ENCODE measurements at places on chromosomes 1 and 21. TPM values are rescaled to one million over a fixed set of nuclear protein-coding genes. Genes with fewer than 3 reads are reported as not detected.

DNA sequence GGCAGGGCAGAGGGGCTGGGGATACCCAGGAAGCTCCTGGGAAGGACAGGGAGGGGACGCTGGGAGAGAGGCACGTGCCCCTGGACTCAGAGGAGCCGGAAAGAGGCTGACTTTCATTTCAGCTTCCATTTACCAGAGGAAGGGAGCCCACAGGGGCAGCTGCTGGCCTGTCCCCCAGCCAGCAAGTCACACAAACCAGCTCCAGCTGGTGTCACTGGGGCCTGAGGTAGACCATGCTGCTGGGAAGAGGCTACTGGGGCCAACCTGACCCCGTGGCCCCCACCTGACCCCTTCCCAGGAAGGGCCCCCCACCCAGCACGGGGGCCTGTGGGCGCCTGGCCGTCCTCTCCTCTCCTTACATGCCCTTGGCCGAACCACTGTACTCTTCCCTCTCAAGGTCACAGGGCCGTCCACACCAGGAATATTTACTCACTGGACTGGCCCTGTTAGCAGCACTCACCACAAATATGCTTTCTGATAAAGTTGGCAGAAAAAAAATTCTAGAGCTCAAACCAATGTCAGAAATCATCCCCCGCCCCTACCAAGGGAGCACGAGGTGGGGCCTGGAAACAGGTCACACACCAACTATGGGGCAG, 110.5 kb downstream of the CASZ1 start:
- DNase-seq, result no peak

- DNase-seq, result no peak
These were observed 4.6 kb downstream of the POFUT2 start for GRCh38 chr21:45283035-45283610.

The RAB3B gene
- 1.7 TPM for total RNA-seq

DNA sequence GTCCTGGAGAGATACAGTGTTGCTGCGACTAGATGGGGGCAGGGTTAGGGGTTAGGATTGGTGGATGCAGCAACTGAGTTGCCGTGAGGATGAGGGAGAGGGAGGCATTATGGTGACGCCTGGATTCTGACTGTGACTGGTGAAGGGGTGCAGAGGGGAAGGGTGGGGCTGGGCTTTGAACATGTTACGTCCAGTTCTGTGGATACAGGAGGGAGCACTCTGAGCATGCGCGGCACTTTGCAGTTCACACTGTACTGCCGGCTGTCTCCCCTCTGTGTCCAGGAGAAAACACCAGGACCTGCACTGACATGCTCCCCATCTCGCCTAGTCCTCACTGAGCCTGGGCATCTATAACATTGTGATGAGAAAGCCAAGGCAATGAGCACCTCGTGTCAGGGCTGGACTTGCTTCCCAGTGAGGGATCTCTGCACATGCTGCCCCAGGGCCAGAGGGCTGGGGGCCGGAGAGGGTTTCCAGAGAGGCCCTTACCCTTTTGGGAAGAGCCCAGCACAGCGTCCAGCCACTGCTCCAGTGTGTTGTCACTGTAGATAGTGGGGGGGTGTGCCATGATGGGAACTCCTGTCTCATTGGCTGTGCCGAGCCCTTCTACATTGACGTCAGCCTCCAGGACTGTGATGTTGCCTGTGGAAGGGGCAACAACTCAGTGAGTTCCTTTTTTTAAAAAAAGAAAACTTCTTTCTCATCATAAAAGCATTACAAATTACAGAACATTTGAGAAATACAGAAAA, 7.6 kb downstream of the FAM151A start:
- DNase-seq, result peak; percentile 42

GRCh38 chr1:174720618-174721017, 272.9 kb downstream of the GPR52 start:
- DNase-seq, result no peak

DNA sequence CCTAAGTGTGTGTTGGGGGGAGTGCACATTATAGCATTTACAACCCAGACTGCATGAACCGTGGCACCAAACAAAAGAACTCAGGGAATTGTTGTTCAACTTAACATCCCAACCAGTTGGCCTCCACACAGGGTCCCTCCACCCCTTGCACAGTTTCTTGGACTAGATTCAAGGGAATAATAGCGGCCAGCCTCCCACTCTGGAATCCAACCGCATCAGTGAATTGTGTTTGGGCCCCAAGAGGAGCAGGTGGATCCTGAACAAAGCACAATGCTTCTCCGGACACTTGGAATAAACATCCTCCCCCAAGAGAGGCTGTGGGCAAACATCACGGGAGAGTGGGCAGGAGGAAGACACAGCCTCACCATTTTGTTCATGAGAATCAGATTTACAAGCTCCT, 18.2 kb downstream of the CD34 start:
- DNase-seq, result no peak

The S100A7A gene
- not detected for total RNA-seq

- DNase-seq, result no peak
These were observed 1.2 kb upstream of the UBAP2L start for GRCh38 chr1:154219541-154219940.

The RNF186 gene
- total RNA-seq, result not detected

GRCh38 chr1:116972674-116973030, 28.9 kb upstream of the CD101 start:
- no peak for DNase-seq

DNA sequence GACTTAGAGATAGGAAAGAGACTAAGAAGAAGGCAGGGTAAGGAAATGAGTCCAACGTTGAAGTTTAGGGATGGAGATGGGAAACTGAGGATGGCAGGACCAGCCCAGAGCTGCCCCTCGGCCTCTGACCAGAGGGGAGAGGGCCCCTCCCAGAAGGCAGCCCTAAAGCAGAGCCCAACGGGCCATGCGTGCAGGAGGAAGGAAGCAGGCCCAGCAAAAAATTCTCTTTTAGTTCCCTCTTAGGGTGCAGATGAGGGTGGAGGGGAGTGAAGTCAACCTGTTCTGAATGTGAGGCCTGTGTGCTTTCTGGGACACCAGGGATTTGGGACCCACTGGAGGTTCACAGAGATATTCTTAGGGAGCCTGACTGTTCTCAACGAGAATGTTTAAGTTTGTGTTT, 225.4 kb downstream of the RHOU start:
- DNase-seq, result no peak

DNA sequence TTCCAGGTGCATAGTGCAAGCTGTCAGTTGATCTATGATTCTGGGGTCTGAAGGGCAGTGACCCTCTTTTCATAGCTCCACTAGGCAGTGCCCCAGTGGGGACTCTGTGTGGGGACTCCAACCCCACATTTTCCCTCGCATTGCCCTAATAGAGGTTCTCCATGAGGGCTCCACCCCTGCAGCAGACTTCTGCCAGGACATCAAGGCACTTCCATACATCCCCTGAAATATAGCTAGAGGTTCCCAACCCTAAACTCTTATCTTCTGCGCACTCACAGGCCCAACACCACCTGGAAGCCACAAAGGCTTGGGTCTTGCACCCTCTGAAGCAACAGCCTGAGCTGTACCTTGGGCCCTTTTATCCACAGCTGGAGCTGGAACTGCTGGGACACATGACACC, 65.7 kb upstream of the PKN2 start:
- DNase-seq, result no peak

The CFHR1 gene
- total RNA-seq, result 1.2 TPM

GRCh38 chr1:223479718-223480425, 86.7 kb downstream of the CCDC185 start:
- no peak for DNase-seq

DNA sequence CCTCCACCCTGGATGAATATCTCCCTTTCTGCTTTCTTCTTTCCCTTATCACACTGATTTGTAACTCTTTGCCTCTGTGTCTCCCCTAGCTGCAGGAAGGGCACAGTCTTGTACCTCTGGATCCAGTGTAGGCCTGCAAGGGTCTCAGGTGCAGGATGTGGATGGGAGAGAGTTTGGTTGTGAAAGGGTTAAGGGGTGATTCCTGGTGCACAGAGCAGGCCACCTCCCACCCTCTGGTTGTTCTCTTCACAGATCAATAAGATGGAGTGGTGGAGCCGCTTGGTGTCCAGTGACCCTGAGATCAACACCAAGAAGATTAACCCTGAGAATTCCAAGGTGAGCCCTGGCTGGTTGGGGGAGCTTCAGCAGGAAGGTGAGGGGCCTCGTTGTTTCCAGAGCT, 15.1 kb downstream of the KDF1 start:
- no peak for DNase-seq

The ZFP69B gene
- total RNA-seq, result 6.6 TPM

DNA sequence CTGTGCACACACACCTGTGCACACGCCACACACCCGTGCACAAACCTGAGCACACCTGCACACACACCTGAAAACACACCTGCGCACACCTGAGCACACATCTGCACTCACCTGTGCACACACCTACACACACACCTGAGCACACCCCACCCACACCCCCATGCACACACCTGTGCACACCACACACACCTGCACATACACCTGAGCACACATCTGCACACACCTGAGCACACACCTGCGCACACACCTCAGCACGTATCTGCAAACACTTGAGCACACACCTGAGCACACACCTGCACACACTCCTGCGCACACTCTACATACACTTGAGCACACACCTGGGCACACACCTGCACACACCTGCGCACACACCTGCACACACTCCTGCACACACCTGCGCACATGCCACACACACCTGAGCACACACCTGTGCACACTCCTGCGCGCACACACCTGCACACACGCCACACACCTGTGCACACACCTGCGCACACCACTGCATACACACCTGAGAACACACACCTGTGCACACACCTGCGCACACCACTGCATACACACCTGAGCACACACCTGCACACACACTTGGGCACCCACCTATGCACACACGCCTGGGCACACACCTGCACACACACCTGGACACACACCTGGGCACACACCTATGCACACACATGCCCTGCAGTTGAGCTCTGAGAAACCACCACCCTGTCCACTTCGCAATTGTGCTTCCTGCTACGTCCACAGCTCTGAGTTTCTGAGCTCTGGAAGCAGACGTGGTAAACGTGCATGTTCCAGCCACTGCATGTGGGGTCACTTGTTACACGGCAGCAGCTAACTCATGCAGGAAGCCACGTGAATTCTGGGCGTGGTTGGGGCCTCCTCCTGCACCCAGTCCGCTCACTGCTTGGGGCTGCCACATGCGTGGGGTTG, 8.0 kb upstream of the C1orf159 start:
- DNase-seq, result no peak

- DNase-seq, result no peak
These were observed 13.7 kb downstream of the MEGF6 start for GRCh38 chr1:3597599-3597964.

DNA sequence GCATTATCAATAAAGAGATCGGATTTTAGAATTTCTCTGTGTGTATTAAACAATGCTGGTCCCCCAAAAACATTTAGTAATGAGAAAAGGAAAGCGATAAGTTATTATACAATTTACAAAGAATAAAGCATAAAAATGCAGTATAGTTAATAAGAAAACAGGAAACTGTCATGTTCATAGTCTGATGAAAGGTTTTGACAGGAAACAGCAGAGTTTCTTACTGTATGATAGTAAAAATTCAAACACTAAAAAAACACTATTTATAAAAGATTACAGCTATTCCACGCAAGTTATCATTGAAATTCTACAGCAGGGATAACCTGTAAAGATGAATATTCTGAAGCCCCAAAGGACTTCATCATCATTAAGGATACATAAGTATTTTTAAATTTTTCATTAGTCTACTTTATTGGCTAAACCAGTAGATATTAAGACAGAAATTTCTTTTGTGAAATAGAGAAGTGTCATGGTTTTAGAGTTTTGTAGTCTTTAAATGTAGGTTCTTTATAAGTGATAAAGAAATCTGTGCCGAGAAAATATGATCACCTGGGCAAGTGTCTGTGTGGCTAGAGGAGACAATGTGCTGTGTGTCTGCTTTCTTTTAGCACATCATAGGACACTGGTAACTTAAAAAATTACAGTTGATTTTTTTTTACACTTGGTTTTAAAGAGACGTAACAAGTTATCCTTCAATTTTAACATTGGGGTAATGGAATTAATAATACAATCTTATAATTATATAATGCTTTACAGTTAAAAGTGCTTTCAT, 49.7 kb upstream of the GFI1 start:
- DNase-seq, result no peak

- DNase-seq, result no peak
These were observed 23.6 kb upstream of the GPR157 start for GRCh38 chr1:9152535-9152934.

- DNase-seq, result no peak
These were observed 99.6 kb upstream of the RGS1 start for GRCh38 chr1:192475970-192476369.

The PLPP3 gene
- total RNA-seq, result 256 TPM

- no peak for DNase-seq
These were observed 23.5 kb upstream of the DEGS1 start for GRCh38 chr1:224159541-224159940.

DNA sequence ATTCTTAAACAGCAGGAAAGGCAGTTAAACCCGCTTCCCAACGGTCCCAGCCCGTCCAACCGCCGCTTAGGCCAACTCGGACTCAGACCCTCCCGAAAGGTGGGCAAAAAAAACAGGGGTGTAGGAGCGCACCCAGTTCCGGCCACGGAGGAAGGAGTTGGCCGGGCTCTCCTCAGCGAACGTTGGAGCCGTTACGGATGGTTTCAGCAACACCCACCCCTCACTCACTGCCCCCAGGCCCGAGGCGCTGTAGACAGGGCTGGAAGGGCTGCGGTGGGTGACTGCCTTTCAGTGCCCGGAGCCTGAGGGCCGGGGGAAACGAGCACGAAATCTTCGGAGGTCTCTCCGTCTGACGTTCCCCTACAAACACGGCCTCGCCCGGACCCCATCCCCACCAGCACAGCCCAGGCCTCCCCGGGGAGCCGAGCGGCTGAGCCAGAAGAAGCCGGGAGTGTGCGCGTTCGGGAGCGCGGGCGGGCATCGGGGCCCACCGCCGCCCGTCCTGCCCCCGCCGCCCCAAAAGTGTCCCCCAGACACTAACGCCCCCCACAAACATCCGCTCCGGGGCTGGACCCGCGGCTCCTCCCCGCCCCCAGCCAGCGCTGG, 1.3 kb downstream of the KDM5B start:
- DNase-seq, result no peak

The HAO2 gene
- total RNA-seq, result 0.16 TPM

The BSND gene
- total RNA-seq, result not detected

- DNase-seq, result no peak
These were observed 428.9 kb upstream of the C1orf87 start for GRCh38 chr1:60502506-60502905.

The NHLH1 gene
- not detected for total RNA-seq

DNA sequence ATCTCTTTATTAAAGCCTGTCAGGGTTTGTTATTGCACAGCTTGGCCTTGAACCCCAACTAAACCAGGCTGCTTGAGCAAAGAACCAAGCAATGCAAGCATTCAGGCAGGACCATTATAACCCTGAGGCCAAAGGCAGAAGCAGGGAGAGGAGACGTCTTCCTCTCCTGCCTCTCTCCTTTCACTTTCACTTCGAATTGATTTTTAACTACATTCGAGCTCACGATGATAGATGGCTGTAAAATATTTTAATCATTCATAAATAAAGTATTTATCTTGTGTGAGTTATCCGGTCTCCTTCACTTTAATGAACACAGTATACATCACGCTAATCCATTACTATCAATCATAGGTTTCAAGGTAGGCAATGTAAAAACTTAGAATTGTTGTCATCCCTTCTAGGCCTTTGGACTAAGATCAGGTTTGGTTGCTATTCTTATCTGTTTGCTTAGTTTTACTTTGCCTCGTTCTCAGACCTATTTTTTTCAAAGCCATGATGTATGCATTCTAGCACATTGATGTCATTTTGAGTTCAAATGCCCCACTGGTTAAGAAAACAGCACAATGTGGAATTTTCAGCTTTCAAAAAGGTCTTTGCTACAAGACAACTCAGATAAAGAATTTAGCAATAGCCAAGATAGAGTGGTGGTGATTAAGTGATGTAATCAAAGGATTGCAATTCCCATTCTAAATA, 480.2 kb upstream of the RUNX1 start:
- DNase-seq, result no peak

The DMBX1 gene
- not detected for total RNA-seq
